ENCODE measurements at places on chromosomes 3 and 15. TPM values are rescaled to one million over a fixed set of nuclear protein-coding genes. Genes with fewer than 3 reads are reported as not detected.

DNA sequence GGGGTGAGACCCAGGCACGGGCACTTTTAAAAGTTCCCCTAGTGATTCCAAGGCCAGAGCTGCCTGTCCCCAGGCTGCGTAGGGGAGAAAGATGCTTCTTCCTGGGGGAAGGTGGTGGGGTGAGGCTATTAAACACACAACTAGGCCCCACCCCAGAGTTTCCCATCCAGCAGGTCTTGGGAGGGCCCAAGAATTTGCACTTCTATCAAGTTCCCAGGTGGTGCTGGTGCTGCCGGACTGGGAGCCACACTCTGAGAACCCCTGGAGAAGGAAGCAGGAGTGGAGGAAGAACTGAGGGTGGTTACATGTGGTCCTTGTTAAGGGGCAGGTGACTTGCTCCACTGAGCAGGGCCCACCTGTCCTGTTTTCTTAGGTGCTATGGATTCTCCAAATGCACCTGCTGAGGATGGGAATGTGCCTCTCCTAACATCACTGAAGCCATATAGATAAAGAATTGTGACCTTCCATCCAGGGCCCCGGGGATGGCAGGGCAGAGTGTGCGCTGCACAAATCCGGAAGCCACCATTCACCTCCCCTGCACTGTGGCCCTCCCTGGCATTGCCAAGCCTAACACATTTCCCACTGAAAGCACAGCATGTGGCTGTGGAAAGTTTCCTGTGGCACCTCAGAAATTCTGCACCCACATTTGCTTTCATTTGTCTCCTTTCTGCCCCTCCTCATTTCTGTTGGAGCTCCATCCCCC, 111.5 kb upstream of the MEF2A start:
- DNase-seq, result no peak

- peak; percentile 39 for DNase-seq
These were observed 13.5 kb upstream of the SEC13 start for GRCh38 chr3:10334459-10334858.

GRCh38 chr15:66153549-66154415, 99.8 kb downstream of the MEGF11 start:
- DNase-seq, result no peak

GRCh38 chr3:174342171-174342570, 517.0 kb upstream of the NAALADL2 start:
- no peak for DNase-seq

- DNase-seq, result no peak
These were observed 580 bp upstream of the FXR1 start for GRCh38 chr3:180911876-180912303.

GRCh38 chr15:40264321-40265153, 18.3 kb downstream of the ANKRD63 start:
- DNase-seq, result no peak

The ST3GAL6 gene
- total RNA-seq, result 24.8 TPM

- no peak for DNase-seq
These were observed 31.4 kb upstream of the TKT start for GRCh38 chr3:53287131-53287629.

DNA sequence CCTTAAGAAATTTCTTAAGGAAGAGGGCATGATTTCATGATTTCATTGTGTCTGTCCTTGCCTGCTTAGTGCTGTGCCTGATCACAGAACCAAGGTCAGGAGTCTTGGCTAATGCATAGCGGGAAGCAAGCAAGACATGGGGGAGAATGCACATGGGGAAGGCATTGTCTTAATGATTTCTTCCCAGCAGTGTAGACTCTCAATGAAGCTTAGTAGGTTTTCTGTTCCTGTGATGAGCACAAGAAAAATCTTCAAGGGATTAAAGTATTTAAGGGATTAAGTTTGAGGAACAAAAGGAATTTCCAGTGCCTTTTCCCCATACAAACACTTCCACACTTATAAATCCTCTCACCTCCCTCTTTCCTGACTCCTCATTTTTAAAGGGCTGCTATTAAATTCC, 46.9 kb upstream of the SEMA6D start:
- DNase-seq, result no peak

DNA sequence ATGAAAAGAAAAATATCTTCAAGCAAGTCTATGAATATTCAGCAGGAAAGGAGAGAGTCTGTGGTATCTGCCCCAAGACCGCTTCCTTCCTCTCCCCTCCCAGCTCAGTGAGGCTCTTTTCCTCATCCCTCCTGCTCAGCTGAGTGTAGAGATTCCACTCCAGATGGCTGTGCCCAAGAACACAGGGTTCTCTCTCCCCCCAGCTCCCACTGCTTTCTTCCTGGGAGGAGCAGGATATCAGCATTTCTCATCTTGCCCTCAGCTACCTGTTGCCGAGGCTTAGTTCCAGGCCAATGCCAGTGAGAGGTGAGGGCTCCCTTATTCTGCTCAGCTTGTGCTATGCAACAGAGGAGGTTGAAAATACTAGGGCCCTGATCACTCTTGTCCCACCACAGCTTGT, 211.9 kb downstream of the SV2B start:
- DNase-seq, result no peak

DNA sequence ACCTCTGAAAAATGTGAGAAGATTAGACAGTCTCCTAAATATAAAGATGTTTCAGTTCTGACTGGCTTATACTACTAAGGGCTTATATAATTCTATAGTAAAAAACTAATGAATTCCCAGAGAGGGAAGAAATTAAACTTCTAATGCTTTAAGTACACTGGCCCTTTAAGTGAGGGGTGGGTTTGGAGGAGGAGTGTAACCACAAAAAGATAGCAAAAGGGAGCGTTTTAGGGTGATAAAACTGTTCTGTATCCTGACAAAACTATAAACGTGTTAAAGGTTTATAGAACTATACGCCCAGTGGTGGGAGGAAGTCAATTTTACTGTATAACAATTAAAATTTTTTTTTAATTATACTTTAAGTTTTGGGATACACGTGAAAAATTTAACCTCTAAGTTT, 45.8 kb downstream of the CEP152 start:
- no peak for DNase-seq

- DNase-seq, result no peak
These were observed 993 bp upstream of the ISL2 start for GRCh38 chr15:76335307-76336253.

GRCh38 chr15:45641999-45642932, 7.4 kb downstream of the SQOR start:
- peak; percentile 78 for DNase-seq

The CACNA2D2 gene
- under 0.01 TPM for total RNA-seq

The ISL2 gene
- 0.40 TPM for total RNA-seq

GRCh38 chr15:25778161-25778560, 85.0 kb downstream of the ATP10A start:
- no peak for DNase-seq

DNA sequence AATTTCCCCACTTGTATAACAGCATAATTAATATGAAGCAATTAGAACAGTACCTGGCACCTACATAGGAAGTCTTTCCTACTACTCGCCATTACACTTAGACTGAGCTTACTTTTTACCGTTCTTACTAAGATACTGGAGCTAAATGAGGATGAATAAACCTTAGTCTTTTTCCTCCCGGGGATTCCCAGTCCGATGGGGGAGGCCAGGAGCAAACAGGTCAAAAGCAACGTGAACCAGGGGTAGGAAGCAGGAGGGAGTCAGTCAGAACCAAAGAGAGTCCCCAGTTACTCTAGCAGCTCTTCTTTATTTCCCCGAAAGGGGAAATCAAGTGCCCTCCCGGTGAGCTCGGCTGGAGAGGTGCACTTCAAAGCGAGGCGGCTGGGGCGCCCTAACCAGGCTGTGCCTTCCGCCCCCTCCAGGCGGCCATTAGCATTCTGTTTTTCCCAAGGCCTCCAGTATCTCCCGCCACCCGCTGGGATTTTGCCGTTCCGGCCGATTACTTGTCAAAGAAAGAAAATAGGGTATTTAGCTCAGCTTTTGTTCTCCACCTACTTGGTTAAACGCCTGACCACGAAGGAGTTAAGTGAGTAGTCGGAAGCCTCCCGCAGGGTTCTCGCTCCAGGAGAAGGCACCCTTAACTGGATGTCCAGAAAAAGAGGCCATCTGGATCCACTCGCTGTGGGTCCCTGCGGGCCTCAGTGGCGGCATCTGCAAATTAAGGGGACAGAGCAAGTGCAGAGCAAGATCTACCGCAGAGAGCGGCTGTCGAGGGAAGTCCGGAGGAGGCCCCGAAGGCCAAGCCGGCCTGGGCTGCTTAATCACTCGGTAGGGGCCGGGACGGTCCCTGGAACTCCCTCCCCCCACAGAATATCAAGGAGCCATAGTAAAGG, 6.3 kb upstream of the EOMES start:
- no peak for DNase-seq

The GP9 gene
- total RNA-seq, result not detected

The SCAANT1 gene
- total RNA-seq, result 1.7 TPM

Measured in lung microvascular endothelial cell (primary cell).